Midbrain (tissue), 1 donor: ENCODE measurements at places on chromosomes 4 and X.

- no peak for DNase-seq
Measured at GRCh38 chr4:10161840-10162239, 45.2 kb upstream of the WDR1 start.

GRCh38 chr4:151850791-151851213 lies 90.0 kb upstream of the GATB start:
- no peak for DNase-seq

DNA sequence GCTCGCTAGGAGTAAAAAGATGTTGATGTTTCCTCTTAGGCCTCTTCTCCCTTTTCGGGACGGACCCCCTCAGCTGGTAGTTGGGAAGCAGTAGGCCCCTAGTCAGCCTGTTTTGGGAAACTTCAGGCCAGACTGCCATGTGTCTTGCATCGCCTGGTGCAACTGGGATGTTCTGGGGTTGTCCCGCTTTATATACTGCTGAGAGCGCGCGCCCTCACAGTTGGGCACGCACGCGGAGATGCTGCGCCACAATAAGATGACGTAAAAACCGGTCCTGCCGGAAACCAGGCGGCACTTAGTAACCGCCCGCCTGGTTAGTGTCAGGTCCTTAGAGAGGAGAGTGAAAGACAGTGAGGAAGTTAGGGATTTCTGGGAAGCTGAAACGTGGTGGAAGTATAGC lies 231.3 kb upstream of the CT83 start:
- no peak for DNase-seq

DNA sequence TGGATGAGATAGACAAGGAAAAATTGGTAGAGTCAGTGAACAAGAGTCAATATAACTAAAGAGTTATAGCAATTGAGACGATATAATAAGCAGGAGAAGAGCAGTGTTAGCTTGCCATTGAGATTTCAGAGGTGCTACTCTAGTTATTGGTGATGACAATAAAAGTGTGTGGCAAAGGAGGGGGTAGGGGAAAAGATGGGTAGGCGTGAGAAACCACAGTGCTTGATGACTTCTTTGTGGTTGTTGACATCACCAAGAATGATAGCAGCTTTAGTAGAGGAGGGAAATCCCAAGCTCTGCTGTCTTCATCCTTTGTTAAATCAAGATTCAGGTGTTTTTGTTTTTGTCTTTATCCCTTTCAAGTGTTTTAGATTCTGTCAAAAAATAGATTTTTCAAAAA lies 179.9 kb upstream of the PPP3CA start:
- DNase-seq = no peak

- no peak for DNase-seq
Measured at GRCh38 chr4:95693594-95693993, 144.8 kb upstream of the UNC5C start.

DNA sequence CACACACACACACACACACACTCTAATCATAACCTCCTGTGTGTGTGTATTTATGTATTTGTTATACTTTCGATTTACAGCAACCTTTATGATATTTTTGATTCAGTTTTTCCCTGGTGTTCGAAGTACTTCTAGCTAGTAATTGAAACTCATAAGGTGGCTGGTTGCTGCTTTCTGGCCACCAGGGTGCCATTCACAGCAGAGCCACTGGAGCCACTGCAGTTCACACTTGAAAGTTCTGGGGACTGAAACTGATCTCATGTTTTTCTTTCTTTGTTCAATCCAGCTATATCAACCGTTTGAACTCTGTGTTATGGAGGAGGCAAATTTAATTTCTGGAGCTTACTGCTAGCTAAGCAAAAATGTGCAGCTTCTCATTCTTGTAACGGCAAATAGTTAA lies 419.4 kb downstream of the ADGRL3 start:
- DNase-seq = no peak

DNA sequence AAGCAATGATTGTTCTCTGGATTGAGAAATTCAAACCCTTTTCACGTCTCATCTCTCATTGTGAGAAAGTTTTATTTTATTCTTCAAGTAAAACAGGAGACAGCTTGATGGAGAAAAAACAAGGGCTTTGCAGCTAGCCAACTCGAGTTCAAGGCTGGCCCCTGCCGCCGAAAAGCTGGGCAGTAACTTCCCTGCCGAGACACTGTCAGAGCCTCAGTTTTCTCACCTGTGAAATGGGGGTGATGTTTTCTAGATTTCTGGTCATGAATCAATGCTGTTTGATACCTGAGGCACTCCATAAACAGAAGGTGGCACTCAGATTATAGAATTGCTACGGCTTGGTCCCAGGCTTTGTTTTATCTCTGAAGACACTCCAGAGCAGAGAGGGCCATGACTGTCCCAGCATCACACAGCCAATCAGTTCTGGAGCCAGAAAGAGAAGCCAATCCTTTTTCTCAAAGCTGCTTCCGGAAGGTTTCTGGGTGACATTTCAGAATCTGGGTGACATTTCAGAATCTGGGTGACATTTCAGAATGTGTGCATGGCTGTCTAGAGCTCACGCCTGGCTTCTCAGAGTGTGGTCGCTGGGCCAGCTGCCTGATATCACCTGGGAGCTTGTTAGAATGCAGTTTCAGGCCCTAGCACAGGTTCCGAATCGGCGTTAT lies 33.2 kb downstream of the HMX1 start:
- no peak for DNase-seq

- no peak for DNase-seq
Measured at GRCh38 chr4:165440415-165441158, 61.8 kb downstream of the CPE start.

GRCh38 chrX:119728487-119728886 lies 29.9 kb upstream of the SOWAHD start:
- no peak for DNase-seq
